ENCODE measurements at places on chromosomes 12 and 14.
A peak's percentile ranks its signal among the peaks of the same experiment; 100 is the strongest.

GRCh38 chr12:122834921-122835749 lies at the start of gene HIP1R:
Gene HIP1R (plus strand): TSS chr12:122835457. CDS start chr12:122835551, 94 bp downstream.
- DNase-seq, result peak; percentile 12

DNA sequence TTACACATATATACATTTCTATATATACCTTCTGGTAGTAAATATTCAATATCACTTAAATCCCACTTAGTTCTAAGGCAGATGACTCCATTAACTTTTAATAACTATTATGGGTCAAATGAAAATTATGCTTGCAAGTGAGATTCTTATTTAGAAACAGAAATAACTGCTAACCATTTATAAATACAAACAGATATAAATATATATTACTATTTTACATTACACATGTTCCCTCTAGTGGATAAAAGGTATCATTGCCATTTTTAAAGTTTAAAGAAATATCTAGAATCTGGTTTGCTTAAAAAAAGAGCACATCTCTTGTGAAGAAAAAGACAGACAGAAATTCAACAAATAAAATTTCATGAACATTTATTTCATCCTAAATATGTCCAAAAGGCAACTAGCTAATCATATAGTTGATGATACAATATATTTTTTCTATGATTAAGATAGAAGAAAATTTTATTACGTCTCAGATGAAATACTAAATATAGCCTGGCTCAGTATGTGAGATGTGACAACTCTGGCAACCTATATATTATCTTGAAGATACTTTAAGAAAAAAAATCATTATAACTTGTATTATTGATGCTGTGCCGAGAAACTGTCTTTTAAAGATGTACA lies 11.7 kb upstream of the RAD51AP1 start:
- DNase-seq, result peak; percentile 39

DNA sequence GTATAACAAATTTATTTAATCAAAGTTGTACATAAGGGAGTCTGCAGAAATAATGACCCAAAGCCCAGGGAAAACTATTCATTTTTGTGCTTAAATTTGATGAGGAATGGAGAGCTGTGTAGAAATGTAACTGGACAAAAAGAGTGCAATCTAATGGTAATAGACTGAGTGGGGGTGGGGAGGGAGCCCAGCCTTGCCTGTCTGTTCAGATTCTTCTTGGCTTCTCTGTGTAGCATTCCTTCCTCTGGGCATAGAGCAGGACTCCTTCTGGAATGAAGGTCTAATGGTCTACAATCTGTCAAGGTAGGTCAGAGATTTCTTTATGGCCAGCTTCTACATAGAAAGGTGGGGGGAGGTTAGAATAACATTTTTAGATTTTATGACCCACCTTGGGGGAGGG lies 126.1 kb downstream of the SYT10 start:
- no peak for DNase-seq

DNA sequence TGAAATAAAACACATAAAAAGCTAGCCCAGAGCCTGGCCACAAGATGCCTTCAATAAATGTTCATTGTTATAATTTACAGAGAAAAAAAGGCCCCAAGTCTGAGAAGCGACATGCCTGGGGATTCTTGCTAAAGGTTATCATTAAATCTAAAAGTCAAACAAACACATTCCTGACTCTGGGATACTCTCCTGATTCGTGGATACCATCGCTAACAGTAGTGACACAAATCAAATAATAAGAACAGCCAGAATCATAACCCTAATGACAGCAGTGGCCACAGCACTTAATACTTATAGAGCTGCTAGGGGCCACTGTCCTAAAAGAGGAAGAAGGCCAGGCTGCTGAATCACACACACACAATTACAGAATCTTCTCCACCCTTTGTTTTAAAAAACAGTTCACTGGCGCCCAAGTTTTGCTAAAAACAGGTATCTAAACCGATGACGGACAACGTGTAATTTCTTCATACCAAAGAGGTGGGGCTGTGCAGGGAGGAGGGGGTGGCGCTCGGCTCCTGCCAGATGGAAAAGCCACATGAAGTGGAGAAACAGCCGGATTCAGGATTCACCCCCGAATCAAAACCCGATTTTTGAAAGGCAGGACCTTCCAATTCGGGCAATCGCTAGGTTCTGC lies 1.2 kb downstream of the CLIP1 start:
- peak; percentile 61 for DNase-seq

- DNase-seq, result peak; percentile 56
These were observed 460.9 kb upstream of the SYT1 start for GRCh38 chr12:78403681-78404080.

- DNase-seq, result peak; percentile 96
These were observed 99.9 kb downstream of the TMTC3 start for GRCh38 chr12:88241862-88242570.

DNA sequence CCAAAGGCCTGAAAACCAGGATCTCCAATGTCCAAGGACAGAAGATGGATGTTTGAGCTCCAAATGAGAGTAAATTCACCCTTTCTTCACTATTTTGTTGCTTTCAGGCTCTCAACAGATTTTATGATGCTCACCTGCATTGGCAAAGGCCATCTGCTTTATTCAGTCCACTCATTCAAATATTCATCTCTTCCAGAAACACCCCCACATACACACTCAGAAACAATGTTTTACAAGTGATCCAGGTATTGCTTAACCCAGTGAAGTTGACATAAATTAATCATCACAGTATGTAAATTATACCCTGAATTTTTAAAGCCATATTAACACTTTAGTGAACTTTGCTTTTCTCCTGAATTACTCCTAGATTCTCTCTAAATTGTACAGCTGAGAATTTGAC lies 63.3 kb downstream of the DUSP6 start:
- peak; percentile 6 for DNase-seq

GRCh38 chr12:51873251-51873994 lies 14.5 kb upstream of the ANKRD33 start:
- no peak for DNase-seq

GRCh38 chr14:87615047-87615446 lies 377.9 kb downstream of the GALC start:
- DNase-seq, result no peak

DNA sequence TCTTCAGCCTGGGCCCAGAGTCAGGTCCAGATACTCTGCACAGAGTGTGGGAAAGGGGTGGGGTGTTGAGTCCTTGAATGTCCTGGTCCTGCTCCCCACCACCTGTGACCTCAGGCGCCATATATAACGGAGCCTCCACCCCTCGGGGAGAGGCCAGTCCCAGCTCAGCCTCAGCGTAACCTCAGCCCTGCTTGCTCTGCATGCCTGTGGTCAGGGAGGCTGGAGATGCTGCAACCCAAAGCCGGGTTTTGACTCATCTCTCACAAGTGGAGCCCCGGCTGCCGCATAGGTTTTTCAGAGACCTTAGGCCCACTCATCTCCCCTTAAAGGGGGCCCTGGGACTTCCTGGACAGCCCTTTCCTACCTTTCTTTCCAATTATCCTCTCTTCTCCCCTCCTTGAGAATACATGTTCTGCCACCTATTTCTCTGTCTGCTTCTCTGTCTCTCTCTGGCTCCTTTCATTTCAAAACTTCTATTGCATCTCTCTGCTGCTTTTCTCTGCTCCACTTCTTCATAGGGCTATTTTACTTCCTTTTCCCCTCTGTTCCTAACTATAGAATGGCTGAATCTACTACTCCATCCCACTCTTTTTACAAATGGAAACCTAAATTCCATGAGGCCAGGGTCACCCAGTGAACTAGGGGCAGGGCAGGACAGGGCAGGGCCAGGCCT lies 1.2 kb downstream of the ITGB7 start:
- DNase-seq, result peak; percentile 76

DNA sequence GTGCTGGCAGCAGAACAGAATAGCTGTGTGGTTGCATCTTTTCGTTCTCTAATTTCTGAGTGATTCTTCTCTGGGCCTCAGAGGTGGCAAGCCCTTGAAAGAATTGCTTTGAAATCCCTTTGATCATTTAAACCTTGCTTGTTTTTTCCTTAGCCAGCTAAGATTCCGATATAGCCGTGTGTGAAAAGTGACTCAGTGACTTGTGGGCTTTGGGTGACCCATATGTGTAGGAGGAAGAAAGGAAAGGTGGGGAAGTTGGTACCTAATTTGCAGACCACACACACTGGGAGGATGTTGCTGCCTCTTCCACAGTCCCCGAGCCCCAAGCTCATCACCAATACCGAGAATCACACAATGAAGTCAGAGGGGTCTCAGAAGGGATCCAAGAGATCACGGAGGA lies 18.8 kb downstream of the SLC24A4 start:
- no peak for DNase-seq

DNA sequence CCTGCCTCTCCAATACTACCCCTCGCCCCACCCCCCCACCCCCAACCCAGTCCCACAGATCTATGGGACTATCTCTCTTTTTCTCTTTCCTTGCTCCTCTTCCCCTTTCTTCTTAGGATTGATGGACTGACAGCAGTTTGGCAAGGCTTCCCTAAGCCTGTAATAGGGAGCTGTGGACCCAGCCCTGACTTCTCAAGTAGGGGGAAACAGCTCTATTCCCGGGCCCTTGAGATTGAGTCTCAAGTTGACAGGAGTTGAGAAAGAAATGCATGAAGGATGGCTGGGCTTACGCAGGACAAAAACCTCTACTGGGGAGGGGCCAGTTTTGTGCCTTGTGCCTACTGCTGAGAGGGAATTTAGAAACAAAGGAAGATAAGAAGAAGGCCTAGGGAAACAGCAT lies 60.4 kb downstream of the SMUG1 start:
- DNase-seq, result no peak

DNA sequence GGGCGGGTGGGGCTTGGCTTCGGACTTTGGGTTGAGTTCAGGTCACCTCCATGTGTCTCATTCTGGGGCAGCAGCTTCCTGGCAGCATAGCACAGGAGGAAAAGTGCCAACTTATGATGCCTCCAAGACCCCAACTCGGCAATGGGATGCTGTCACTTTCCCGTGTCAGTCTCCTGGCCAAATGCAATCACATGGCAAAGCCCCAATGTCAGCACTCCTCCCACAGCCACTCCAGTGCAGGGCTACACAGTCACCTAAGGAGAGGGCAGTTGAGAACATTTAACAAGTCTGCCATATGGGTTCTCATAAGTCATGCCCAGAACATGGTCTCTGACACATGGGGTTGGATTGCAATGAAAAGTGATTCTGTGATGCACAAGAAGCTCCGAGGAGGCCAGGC lies 26.7 kb downstream of the ELK3 start:
- peak; percentile 33 for DNase-seq

GRCh38 chr12:120229071-120229486 lies 28.2 kb upstream of the RPLP0 start:
- DNase-seq, result no peak

GRCh38 chr12:92044435-92044834 lies 101.2 kb downstream of the BTG1 start:
- DNase-seq, result no peak

- no peak for DNase-seq
These were observed 122.8 kb downstream of the PRMT8 start for GRCh38 chr12:3613641-3614395.

- no peak for DNase-seq
These were observed 122.7 kb downstream of the DIP2B start for GRCh38 chr12:50627491-50627890.

DNA sequence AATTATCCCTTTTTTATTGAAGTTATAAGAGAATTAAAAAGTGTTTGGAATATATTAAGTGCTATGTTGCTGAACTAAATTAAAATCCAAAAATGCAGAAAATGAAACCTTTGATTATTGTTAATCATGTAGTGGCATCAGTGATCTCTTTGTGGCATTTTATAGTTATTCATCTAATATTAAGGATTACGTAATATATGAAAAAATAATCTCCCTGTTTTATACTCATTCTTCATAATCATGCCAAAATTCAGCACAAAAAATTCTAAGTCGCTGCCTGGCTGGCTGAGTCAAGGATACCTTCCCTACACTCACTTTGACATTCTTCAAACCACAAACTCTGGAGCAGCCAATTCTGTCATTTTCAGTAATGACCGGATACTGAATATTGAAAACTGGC lies 63.7 kb downstream of the ARL1 start:
- DNase-seq, result no peak

GRCh38 chr12:117885211-117885610 lies 83.6 kb downstream of the KSR2 start:
- no peak for DNase-seq

DNA sequence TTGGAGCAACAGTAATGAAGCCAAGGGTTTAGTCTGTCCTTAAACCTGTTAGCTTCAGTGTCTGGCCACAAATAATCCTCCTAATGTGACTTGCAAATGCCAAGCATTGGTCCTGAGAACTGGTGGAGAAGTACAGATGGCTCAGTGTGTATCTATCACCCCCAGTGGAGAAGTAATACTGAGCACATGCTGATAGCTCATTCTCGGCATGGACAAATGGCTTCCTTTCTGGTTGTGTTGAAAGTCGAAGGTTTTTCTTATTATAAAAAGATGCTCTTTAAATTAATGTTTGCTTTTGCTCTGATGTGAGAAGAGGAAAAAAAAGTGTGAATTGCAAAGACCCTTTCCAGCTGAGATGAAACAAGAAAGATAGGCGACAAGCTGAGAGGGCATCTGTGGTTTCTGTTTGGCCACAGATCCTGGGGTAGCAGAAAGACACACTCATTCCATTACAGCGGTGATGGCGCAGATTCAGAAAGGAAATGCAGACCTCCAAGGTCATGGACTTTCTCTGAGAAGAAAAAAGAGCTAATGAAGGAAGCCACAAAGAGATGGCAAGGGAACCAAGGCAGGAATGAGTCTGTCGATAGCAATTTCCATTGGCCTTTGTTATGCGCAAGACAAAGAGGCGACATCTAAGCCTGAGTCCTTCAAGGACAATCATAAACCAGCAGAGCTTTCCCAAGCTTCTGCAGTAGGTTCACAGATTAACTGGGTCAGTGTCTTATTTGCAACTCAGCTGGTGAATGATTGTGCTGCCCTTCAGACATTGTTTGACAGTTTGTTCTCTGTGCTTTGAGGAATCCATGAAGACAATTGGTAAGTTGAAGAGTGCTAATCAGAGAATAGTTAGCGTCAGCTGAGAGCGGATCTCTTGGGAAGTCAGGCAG lies 155.5 kb upstream of the RGS6 start:
- peak; percentile 10 for DNase-seq

DNA sequence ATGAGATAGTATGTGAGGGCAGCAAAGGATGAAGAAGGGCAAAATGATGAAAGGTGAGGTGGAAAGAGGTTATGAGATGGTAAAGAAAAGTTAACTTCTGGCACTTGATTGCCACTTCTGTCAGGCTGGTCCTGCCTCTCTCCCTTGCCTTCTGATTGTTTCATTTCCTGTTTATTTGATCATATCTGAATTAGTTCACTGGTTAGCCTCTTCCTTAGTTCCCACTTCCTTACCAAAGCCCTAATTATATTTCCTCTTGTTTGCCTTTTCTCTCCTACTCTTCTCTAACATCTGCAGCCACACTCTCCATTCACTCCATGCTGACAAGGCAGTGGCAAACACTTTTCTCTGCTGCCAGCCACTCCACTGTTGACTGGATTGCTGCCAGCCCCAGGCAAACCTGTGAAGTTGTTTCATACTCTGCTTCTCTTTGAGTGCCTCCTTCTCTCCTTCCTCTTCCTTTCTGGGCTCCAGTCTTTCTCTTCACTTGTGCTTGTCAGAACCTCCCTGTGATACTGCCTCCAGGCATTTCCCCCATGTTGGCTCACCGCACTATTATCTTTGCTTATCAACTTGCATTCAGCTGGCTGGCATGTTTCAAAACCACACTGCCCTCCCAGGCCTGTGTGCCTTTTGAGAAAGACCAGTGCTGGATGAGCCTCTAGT lies 8.1 kb downstream of the PNP start:
- peak; percentile 85 for DNase-seq

Measured in fibroblast of pulmonary artery (primary cell).